ENCODE measurements at places on chromosomes 2 and 18. TPM values are rescaled to one million over a fixed set of nuclear protein-coding genes. Genes with fewer than 3 reads are reported as not detected.

Gene SERPINB3
- polyA plus RNA-seq: not detected

Gene SPRED2
- 12.0 TPM for polyA plus RNA-seq

Gene SETBP1
- polyA plus RNA-seq: 12.6 TPM

Gene ASXL3
- 1.1 TPM for polyA plus RNA-seq

Gene CD226
- polyA plus RNA-seq: 0.89 TPM

Gene FAM228A
- 0.70 TPM for polyA plus RNA-seq

Gene HOXD13
- 4.1 TPM for polyA plus RNA-seq

Gene KCNG2
- polyA plus RNA-seq: 0.46 TPM

Gene PKDCC
- 247 TPM for polyA plus RNA-seq

Gene DLX2
- 0.08 TPM for polyA plus RNA-seq

Gene TUBB8B
- 0.28 TPM for polyA plus RNA-seq

Gene TTN
- 0.04 TPM for polyA plus RNA-seq

Gene CGREF1
- polyA plus RNA-seq: 1.0 TPM

Gene STK25
- polyA plus RNA-seq: 166 TPM

Gene HOXD3
- polyA plus RNA-seq: 1.6 TPM

Gene SPHKAP
- polyA plus RNA-seq: 0.11 TPM

Gene SLC9A4
- polyA plus RNA-seq: 0.22 TPM

Gene RNF152
- polyA plus RNA-seq: 3.4 TPM

Gene TEX261
- polyA plus RNA-seq: 44.4 TPM

Gene FNDC4
- polyA plus RNA-seq: 10.5 TPM

Gene DIPK1C
- polyA plus RNA-seq: 0.22 TPM

Gene BZW1
- 126 TPM for polyA plus RNA-seq

Gene LINC00305
- polyA plus RNA-seq: not detected

Gene ASB18
- not detected for polyA plus RNA-seq

Gene SRD5A2
- polyA plus RNA-seq: 2.4 TPM
